NCI-H345 (cell line): ENCODE measurements at places on chromosomes 3 and 15.

GRCh38 chr3:23938688-23939087 is 6.4 kb upstream of the NR1D2 start:
- no peak for DNase-seq

- no peak for DNase-seq
Observed at GRCh38 chr3:181913254-181913653, 201.5 kb downstream of the SOX2 start.

DNA sequence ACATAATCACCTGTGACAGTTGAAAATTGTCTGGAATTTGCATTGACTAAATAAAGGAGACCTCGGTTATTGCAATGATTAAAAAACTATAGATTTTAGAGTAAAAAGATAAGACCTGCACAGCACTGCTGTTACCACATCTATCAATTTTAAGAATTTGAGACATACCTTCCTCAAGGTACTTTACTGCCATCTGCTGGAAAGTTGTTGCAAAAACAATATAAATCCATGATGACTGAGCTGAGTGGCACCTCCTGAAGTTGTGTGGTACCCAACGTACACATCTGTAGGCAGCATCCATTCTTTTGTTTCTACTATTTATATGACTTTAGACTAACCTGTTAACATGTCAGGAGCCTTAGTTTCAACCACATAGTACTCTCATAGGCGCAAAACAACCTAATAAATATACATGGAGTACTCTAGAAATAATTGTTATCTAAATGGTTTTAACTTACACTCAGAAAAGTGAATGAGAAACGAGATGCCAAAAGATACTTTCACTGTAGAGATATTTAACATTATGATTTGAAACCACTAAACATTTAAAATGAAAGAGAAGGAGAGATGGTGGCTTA is 106.7 kb downstream of the GHSR start:
- peak; percentile 31 for DNase-seq

DNA sequence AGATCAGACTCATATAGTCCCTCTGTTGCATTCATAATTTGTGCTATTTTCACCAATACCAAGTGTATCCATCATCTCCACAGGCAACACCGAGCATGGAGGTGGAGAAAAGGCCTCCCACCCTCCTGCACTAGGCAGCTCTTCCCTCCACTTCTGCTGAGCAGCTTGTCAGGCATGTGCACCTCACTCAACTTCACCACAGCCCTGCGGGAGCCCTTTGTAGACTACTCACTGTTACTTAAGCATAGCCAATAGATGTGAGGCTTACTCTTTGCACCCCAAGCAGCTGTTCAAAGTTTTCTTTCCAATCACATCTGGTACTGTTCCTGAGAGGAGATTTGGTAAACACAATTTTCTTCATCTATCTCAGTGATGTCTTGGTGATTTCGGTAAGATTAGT is 16.9 kb upstream of the GUCA1C start:
- DNase-seq, result no peak

DNA sequence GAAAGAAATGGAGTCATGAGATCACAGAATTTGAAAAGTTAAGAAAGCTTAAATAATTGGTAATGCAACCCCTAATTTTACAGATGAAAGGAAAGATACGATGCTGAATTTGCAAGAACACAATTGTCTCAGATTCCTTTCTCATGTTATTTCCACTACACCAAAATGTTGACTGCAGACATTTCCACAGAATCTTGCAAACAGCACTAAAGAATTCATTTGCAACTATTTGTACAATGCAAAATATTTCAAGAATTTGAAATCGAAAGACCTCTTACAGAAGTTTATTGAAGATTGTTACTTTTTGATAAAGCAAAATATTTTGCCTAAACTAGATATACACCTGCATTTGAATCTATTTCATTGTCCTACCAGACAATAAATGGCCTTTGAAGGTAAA is 194.1 kb upstream of the KCNMB2 start:
- DNase-seq, result no peak

DNA sequence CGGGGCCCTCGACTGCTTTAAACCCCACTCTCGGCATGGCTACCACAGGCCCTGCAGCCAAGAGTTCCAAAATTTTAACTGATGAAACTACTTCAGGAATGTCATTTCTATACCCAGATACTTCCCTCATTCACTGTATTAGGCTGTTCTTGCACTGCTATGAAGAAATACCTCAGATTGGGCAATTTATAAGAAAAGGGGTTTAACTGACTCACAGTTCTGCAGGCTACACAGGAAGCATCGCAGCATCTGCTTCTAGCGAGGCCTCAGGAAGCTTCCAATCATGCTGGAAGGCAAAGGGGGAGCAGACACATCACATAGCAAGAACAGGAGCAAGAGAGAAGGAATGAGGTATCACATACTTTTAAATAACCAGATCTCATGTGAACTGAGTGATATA is 21.6 kb upstream of the ALCAM start:
- DNase-seq, result no peak

- DNase-seq, result no peak
Observed at GRCh38 chr3:169286214-169286613, 377.3 kb downstream of the MECOM start.

DNA sequence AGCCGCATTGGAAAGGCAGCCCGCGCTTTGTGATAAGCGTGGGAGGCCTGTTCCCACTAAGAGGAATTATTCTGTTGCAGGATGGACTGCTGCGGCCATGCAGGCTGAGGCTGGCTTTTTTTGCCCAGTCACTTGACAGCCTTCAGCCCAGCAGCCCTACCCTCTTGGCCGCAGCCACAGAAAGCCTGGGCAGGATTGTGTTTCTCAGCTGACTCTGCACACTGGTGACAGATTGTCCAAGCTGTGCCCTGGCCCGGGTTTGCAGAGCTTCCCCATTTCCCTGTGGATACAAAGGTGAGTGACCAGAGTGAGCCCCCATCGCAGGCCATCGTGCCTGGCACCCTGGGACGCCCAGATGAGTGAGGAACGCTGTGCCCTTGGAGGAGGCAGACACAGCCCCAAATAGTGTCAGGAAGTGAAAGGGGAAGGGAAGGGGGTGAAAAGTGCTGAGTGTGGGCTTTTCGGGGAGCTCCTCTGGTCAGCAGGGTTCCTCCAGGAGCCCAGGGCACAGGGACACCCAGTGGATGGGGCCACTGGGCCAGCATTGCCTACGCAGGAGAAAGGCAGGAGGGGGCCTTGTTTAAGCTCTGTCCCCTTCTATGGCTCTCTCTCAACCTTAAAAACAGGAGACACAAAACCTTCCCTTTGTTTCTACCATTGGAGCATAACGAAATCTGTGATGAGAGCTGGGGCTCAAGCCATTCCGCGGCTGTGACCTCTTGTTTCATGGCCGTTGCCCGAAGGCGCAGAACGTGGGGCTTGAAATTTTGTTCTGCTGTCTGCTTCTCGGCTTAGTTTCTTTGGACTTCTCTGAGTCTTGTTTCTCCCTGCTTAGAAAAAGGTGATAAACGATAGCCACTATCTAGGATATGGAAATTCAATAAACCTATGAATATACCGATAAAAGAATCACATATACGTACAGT is 91.5 kb upstream of the MEF2A start:
- DNase-seq, result no peak

DNA sequence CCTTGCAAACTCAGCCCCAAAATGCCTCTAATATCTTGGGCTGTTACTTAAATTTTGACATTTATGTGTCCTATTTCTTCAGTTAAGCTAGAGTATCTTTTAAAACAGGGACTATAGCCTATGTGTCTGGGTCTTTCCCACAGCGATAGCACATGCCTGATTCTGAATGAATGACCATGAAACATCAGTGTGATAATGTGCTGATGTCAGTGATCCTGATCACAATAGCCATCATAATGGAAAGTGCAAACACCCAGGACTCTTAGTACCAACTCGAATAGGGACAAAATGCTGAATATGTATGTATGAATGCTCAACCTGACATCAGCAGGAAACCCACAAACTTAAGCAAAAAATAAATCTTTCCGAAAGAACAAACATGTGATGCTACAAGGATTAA is 537.4 kb downstream of the IGSF11 start:
- no peak for DNase-seq

- DNase-seq, result no peak
Observed at GRCh38 chr15:48001393-48002039, 119.3 kb upstream of the SLC24A5 start.

DNA sequence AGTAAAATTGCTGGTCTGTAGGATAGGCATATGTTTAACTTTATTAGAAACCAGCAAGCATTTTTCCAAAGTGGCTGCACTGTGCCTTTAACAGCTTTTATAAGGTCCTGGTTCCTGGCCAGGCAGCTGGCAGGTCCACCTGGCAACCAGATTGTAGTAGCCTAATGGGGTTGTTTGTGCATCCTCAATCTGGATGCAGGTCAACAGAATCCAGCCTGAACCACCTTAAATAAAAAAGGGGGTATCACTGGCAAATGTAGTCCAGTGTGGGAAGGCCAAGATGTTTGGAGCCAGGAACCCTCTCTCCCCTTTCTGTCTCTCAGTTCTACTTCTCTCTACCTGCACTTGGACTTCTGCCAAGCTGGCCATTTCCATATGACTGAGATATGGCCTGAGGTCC is 200.3 kb downstream of the ZNF621 start:
- DNase-seq, result peak; percentile 48

DNA sequence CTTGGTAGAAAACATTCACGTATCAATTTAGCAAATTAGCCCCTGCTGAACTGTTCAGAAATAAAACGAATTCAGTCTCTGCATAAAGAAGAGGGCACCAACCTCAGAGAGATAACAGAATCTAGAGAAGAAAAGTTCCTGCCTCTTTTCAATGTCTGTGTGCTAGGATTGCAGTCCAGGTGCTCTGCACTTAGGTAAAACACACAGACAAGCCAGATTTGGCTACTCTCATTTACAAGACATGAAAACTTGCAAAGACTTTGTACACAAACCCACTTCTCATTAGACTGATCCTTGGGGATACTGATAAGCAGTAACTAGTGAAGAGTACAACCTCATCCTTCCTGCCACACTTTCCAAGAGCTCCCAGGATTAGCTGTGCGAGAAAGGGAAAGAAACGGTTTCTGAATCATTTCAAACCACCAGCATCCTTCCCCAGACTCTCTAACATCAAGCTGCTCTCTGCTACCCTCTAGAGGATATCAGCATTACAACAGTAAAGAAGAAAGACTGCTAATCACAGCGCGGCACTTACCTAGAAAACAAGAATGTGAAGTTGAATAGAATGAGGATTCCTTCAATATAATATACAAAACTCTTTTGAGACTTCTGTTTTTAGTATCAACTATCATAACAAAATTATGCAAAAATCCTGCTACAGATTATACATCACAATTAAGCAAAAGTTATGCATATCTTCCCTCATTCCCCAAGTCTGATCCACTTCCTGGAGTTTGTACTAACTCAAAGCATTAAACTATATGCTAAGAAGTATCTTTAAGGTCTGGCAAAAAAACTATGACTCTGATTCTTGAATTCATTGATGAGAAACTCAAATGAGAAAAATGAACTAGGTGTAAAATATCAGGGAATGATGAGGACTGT is 306.4 kb downstream of the MAGI1 start:
- peak; percentile 58 for DNase-seq

- no peak for DNase-seq
Observed at GRCh38 chr3:187880851-187881250, 135.6 kb upstream of the BCL6 start.

DNA sequence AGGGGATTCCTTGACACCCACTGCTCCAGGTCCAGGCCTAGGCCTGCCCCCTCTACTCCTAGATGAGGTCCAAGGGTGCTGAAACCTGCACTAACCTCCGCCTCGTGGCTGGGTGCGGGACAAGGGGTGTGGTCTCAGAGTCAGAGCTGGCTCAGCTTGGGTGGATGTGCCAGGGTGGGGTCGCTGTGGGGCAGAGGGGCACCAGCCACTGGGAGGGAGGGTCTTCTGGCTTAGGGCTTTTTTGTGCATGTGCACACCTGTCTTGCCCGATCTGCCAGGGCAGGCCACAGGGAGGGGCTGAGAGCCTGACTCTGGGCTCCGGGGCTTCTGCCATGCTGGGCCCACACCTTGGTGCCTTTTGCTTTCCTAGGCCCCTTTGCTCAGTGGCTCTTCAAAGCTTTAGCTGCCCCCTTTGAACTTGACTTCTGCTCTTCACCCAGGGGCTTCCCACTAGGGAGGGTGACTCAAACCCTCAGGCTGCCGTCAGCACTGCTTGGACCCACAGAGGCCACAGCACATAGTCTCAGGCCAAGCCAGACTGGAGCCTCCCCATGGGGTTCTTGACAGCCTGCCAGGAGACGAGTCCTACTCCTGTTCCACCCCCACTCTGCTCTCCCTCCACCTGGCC is 73.0 kb downstream of the KLF13 start:
- DNase-seq, result peak; percentile 50

DNA sequence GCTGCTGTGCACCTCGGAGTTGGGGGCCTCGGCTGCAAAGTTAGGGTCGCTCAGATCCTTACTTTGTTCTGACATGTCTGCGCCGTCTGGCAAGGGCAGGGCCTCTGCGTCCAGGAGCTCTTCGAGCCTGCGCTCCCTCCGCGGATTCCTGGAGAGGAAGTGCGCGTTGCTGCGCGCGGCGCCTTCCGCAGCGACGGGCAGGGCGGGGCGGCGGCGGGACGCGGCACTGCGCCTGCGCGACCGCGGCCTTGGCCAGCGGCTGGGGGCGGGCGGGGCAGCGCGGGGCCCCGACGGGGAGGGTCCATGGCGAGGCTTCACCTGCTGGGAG is at the start of gene NDN:
Gene NDN (minus strand): TSS at position 163 of the 328 bp plus-strand sequence. CDS start 88 bp downstream, at position 75.
- no peak for DNase-seq

GRCh38 chr3:140501061-140501769 is 176.6 kb upstream of the TRIM42 start:
- DNase-seq, result no peak

- DNase-seq, result no peak
Observed at GRCh38 chr3:176969506-176969905, 227.8 kb downstream of the TBL1XR1 start.

GRCh38 chr3:179071027-179071322 is 634 bp downstream of the ZMAT3 start:
- DNase-seq, result no peak

DNA sequence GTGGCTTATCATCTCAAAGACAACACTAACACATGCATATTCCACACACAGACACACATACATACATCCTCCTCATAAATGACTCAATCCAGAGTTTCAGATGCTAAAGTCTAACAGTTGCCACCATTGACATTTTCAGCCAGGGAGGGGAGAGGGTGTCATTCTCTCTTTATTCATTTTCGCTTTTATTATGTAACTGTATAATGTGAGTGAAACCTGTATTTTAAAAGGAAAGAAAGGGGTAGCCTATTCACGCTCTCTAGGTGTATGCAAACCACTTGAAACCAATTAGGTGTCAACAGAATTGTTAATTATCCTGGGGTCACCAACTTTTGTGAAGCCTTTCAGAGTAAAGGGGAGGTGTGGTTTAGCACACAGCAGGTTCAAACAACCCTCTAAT is 1282.9 kb downstream of the ROBO2 start:
- DNase-seq, result no peak

- DNase-seq, result no peak
Observed at GRCh38 chr3:104825116-104825515, 541.6 kb upstream of the ALCAM start.

- DNase-seq, result no peak
Observed at GRCh38 chr3:39638301-39638700, 170.8 kb downstream of the MOBP start.

- no peak for DNase-seq
Observed at GRCh38 chr15:44616974-44617373, 46.5 kb downstream of the SPG11 start.
